Stimulated activated CD4-positive, alpha-beta T cell treated with anti-CD3 and anti-CD28 coated beads, Interleukin-12 subunit alpha, Interleukin-12 subunit beta, amount 100 ng/mL, for 48 hours (primary cell): ENCODE measurements at places on chromosomes 4 and X.

DNA sequence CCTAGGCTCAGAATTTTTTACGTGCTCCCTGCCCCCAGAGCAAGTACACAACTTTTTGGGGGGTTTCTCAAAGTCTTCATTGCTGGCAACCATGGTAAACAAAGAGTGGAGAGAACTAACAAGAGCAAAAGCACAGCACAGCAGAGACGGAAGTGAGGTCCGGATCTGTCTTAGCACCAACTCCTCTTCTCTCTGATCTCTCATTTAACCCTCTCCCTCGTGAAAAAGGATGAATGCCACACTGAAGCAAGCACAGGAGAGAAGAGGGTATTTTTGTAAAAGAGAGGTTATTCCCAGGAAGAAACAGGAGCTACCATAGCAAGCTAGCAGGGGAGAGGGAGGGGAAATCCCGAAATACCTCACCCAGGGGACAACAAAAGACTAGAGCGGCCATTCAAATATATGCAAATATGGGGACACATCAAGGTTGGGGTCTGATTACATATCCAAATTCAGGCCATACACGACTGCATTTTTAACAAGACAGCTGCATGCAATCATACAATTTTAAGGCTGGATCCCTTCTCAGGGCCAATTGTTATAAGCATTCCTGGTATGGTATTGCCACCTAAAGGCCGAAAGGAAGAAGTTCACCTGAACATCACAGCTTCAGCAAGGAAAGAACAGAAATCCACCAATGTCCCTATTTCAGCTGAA, 46.6 kb downstream of the CD40LG start:
- DNase-seq, result no peak

GRCh38 chrX:131747173-131747572, 203.3 kb downstream of the OR13H1 start:
- DNase-seq, result no peak

DNA sequence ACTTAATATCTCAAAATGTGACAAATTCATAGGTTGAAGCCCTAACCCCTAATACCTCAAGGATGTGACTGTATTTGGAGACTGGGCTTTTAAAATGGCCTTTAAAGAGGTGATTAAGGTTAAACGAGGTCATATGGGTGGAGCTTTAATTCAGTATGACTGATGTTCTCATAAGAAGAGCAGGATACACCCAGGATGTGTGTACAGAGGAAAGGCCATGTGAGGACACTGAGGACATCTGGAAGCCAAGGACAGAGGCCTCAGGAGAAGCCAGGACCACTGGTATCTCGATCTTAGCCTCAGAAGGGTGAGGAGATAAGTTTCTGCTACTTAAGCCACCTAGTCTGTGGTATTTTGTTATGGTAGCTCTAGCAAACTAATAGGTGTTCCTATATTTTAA, 49.0 kb upstream of the SHISA3 start:
- DNase-seq, result no peak

- DNase-seq, result no peak
Observed at GRCh38 chr4:12701384-12701783, 782.8 kb downstream of the RAB28 start.

DNA sequence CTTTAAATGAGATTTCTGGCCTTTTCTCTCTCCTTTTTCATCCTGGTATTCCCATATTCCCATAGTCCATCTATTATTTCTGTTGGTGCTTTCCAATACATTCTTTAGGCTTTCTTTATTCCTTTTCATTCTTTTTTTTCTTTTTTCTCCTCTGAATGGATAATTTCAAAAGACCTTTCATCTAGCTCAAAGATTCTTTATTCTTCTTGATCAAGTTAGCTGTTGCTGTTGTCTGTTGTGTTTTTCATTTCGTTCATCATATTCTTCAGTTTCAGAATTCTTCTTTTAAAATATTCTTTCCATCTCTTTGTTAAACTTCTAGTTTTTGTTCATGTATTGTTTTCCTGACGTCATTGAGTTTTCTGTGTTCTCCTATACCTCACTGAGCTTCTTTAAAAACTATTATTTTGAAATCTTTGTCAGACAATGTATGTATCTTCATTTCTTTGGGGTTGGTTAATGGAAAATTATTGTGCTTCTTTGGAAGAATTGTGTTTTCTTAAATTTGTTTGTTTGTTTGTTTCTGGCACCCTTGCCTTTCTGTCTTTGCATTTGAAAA, 30.2 kb downstream of the STK32B start:
- no peak for DNase-seq

DNA sequence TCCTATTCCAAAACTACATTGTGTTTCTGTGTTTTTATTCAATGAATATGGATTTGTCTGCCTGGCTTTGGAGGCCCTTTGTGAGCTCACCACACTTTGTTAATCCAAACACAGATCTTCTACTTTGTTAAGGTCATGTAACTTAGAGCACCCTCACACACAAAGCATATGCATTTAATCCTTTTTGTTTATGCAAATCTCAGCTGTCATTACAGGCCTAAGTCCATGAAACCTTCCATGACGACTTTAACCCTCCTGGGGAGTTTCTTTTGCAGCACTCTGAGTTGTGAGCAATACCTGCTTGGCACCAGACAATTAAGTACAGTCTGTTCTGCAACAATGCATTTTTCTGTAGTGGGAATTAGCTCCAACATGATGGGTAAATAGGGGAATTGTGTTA, 14.9 kb downstream of the CCSER1 start:
- no peak for DNase-seq

DNA sequence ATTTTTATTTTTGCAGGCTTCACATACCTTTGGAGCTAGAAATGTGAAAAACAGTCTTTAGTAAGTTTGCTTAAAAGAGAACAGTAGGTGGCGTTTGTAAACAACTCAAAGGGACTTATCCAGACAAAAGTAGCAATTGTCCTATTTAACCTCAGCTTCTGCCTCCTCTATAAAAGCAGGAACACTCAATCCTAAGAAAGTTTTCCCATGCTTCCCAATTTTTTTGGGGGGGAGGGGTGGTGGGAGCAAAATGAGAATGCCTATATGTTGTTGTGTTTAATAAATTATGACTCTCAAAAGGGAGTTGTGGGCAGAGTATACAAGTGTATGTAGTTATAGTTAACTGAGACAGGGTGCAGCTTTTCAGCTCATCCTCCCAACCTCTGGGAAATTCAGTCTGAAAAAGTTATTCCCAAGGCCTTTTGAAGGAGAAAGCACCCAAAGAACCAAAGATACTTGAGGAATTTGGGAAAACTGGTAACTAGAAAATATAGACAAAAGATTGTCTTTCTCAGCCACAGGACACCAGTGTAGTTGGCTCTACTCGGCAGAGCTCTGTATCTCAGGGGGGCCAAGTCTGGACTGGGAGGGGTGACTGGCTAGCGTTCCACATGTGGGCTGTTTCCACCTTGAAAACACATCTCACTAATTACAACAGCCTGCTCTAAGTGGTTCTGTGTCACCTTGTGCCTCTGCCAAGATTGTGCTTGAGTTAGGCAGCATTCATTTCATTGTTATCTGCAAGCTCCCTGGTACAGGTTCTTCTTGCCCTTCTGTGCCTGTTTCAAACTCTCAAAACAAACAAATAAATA, 2.8 kb downstream of the SFRP2 start:
- no peak for DNase-seq

DNA sequence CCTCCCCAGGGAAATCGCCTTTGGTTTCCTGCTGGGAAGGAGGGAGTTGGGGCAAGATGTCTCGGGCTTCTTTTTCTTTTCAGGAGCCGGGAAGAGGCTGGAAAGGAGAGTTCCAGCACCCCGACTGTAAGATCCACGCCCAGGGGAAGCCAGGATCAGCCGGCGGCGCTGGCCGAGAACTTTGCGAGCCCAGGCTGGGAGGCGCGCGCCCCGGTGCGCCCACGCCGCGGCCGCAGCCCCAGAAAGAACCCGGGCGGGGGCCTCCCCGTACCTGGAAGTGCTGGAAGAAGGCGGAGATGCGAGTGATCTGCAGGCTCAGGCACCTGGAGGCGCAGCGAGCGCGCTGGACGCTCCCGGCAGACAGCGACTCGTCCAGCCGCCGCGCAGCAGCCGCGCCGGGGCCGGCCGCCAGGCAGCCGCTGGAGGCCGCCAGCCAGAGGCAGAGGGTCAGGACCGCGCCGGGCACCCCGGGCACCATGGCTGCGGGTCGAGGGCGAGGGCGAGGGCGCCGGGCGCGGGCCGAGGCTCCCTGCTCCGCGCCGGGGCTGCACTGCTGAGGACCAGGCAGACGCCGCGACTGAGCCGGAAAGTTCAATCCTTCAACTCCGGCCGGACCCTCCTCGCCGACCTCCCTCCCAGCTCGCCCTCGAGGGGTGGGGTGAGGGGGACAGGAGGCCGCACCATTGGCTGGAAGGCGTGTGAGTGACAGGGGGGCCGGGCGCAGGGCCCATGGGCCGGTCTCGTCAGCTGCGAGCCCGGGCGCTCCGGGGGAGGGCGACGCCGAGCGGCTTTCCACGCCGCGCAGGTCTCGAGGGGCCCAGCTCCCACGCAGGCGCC, at the start of gene ANOS1:
TSS of gene ANOS1 (minus strand) at position 579 of the 837 bp plus-strand sequence. CDS start at position 478, 101 bp downstream.
- DNase-seq, result no peak

- DNase-seq, result no peak
Observed at GRCh38 chr4:90766837-90767236, 639.6 kb downstream of the CCSER1 start.

- no peak for DNase-seq
Observed at GRCh38 chr4:4613641-4614286, 71.9 kb upstream of the STX18 start.

GRCh38 chrX:30488092-30488491, 89.5 kb downstream of the TASL start:
- no peak for DNase-seq

GRCh38 chr4:155608225-155608885, 58.3 kb upstream of the GUCY1A1 start:
- no peak for DNase-seq

- peak; percentile 30 for DNase-seq
Observed at GRCh38 chrX:138128027-138128671, 562.2 kb downstream of the ZIC3 start.

DNA sequence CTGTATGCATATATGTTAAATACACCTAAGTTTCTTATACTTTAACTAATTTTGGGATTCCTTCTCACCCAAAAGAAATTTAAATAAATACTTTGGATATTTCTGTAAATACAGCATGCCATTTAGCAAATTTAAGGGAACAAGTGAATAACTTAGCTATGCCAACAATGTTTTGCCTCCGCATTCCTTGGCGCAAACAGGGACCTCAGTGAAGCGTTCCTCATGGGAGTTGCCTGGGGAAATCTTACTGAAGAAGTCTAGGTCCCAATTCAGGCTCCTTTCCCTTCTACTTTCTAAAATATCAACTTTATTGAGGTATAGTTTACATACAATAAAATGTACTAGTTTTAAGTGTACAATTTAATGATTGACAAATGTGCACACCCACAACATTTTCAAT, 25.0 kb downstream of the COL4A5 start:
- no peak for DNase-seq

- no peak for DNase-seq
Observed at GRCh38 chr4:144582975-144583374, 63.0 kb upstream of the HHIP start.

DNA sequence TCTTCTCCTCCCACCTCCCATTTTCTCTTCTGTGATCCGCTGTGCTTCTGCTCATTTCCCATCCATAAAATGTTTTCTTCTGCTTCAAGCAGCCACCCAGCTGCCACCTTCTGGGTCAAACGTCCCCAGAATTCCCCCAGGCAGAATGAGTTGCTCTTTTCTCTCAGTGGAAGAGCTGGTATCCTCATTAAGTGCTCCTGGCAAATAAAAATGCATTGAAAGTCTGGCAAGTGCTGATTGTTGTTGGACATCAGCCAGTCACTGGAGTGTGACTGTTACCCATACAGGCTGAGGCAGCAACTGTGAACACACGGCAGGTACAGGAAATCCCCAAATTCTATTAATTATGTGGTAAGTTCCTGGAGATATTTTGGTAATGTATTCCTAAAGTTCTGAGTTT, 52.6 kb downstream of the LIMCH1 start:
- DNase-seq, result no peak

DNA sequence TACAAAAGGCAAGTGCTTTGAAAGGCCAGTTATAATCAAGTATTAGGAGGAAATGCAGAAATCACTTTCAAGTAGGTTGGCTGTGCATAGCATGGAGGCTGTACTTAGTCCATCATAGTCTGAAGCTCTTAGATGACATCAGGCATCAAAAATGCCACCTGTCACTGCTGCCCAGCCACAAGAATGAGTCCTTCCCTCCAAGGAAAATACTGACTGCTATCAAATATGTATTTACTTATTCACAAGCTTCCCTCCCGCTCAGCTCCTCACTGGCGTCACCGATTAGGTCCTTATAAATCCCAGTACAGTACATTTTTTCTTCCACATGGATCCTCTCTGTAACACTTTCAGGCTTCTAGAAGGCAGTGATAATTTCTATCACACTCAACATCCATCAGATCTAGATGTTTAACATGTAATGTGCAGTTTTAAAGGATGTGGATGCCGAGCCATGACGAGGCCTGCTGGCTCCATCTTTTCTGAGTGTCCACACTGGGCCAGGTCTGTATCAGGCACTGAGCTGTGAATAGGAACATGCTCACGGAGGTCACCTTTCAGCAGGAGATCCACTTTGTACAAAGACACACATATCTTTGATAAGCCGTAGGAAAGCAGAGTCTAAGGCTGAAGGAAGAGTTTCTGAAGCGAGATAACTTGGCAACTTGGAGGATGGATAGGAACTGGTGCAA, 121.9 kb downstream of the PALLD start:
- no peak for DNase-seq

DNA sequence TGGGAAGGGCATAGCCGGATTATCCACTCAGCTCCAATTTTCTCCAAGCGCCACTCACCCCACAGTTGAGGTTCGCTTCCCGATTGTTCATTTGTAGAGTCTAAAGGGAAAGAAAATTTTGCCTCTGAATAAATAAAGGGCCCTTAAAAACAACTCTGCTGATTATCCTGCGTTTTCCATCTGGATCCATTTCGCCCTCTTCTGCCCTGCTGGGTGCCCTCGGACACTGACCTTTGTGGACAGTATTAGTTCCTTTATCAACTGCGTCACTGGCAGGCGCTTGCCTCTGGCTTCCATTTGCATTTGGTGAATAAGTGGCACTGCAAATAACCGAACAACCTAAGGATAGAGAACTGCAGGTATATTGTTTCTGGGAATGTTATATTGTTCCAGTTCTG, 10.1 kb downstream of the GSX2 start:
- DNase-seq, result no peak

- DNase-seq, result no peak
Observed at GRCh38 chr4:125641611-125642010, 326.9 kb downstream of the FAT4 start.
